ENCODE measurements at places on chromosomes 12 and 14.

- DNase-seq, result peak; percentile 87
These were observed 84.1 kb downstream of the BCAT1 start for GRCh38 chr12:24864796-24865125.

- DNase-seq, result no peak
These were observed 11.3 kb downstream of the SYNE3 start for GRCh38 chr14:95505030-95505589.

DNA sequence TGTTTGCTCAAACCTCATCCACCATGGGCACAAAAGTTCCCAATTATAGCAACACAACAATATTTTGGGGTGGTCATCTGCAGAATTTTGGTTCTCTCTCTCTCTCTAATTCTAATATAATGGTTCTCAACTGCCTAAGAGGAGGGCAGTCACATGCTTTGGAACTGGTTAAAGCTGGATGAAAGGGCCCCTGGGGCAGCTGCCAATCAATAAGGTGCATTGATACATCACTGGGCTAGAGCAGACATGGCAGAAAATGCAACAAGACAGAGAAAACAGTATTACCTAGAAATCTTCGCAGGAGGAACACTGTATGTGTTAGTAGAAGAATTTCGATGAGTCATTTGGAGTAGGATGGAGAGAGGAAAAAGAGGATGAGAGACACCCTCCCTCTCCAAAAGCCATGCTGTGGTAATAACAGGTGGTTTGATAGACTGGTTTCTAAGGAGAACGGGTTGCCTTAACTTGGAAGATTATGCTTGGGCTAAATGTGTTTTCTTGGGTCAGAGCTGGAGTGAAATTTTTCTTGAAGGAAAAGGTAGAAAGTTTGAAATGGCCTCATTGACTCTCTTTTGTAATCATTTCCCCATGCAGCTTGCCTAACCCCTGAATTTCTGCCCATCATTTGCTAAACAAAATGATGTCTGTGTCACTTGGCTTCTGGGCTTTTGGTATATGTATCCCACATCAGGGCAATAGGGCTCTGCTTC, 67.1 kb upstream of the HIF1A start:
- no peak for DNase-seq

GRCh38 chr12:18281941-18282340, 20.6 kb downstream of the PIK3C2G start:
- DNase-seq, result no peak

DNA sequence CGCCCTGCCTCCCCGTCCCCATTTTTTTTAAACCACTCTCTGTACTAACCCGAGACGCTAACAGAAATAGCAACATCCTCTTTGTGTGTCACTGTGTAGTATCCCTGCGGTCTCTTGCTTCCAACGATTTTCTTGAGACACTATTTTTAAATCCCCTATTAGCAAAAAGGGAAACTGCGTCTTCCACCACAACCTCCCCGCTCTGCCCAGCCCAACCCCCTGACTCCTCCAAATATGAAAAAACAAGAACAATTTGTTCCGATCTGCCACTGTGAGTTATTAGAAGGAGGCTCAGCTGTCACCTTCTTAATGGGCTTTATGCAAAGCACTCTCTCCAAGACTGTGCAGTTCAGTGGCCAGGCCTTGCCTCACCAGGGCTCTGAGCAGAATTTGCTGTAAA, 76.3 kb downstream of the MAP1LC3B2 start:
- DNase-seq, result no peak

DNA sequence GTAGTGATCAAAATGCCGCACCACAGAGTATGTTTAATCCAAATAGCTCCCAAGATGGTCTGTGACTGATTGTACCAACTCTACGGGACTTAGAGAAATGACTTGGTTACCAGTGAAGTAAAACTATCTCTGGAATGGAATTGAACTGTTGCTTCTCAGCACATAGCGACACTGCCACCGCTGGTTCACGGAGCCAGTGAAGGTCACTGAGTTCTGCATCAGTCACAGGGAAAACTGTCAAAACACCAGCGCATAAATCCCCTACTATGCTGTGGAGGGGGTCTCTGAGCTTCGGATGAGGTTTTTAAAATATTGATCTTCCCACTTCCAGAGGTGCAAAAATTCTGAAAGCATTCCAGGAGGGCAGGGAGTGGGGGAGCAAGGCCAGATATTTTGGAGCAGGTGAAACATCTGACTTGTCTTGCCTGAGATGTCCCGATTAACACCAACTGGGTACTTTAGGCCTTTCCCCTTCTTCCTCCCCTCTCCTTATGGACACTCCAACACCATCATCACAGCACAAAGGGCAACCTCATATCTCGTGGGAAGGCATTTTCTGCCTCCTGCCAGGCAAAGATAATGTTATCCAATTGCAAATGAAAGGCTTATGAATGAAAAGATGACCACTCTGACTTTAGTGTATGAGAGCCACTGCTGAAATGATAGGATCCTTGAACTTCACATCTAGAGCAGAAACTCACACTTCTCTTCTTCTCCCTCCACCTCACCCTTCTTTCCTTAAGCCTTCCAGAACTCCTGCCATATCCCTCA, 2.0 kb upstream of the PLXNC1 start:
- DNase-seq, result no peak

DNA sequence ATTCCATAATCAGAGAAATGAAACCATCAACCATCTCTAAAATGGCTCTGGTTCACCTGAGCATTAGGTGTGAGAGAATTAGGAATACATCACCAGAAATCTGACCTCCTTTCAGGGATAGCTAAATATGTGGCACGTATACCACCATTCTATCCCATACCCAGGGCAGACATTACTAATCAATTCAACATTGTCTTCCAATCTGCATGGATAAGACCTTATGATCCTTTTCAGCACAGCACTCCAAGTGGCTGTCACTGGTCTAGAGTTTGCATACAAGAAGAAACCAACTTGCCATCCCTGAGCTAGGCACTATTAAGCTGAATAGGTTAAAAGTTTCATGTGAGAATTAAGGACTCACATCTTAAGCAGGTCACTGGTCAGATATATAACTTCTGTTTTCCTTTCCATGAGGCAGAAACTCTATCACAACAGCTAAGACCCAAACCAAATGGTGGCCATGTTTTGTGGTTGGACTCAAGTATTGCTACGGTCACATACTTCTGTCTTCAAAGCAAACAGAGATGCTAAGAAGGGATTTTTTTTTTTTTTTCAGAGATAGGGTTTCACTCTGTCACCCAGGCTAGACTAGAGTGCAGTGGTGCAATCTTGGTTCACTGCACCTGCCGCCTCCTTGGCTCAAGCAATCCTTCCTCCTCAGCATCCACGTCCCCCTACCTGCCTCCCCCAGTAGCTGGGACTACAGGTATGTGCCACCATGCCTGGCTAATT, 249.0 kb downstream of the DPF3 start:
- DNase-seq, result no peak

DNA sequence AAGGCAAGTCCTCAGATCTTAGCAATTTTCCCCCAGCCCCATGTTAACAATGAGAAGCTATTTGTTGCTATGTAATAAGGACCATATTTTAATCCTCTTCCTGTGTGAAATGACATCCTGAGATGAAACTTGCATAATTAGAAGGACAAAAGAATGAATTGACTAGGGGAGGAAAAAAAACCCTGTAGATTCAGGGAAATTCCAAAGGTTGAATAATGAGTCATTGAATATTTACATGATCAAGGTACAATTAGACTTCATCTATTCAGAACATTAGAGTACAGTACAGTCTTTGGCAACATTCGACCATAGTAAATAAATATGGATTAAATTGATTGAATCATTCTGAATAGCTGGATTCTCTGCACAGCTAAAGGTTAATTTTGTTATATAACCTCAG, 9.4 kb downstream of the MYBPC1 start:
- no peak for DNase-seq

- DNase-seq, result no peak
These were observed 3.0 kb downstream of the EVL start for GRCh38 chr14:100067971-100068959.

GRCh38 chr14:85788470-85789233, 258.7 kb downstream of the FLRT2 start:
- no peak for DNase-seq

GRCh38 chr12:48285751-48286650, 64.7 kb downstream of the ZNF641 start:
- no peak for DNase-seq
